ENCODE measurements at places on chromosomes 1 and 21.

DNA sequence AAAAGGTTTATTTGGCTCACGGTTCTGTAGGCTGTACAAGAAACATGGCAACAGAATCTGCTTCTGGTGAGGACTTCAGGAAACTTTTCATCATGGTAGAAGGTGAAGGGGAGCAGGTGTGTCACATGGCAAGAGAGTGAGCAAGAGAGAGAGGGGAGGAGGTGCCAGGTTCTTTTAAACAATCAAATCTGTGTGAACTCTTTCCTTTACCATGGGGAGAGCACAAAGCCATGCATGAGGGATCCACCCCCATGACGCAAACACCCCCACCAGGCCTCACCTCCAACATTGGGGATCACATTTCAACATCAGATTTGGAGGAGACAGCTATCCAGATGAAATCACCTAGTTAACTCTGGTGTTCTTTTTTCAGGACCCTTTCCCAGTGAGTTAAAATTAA lies 103.6 kb downstream of the GALNT2 start:
- no peak for DNase-seq

GRCh38 chr1:14913482-14914177 lies 239.9 kb upstream of the TMEM51 start:
- no peak for DNase-seq

DNA sequence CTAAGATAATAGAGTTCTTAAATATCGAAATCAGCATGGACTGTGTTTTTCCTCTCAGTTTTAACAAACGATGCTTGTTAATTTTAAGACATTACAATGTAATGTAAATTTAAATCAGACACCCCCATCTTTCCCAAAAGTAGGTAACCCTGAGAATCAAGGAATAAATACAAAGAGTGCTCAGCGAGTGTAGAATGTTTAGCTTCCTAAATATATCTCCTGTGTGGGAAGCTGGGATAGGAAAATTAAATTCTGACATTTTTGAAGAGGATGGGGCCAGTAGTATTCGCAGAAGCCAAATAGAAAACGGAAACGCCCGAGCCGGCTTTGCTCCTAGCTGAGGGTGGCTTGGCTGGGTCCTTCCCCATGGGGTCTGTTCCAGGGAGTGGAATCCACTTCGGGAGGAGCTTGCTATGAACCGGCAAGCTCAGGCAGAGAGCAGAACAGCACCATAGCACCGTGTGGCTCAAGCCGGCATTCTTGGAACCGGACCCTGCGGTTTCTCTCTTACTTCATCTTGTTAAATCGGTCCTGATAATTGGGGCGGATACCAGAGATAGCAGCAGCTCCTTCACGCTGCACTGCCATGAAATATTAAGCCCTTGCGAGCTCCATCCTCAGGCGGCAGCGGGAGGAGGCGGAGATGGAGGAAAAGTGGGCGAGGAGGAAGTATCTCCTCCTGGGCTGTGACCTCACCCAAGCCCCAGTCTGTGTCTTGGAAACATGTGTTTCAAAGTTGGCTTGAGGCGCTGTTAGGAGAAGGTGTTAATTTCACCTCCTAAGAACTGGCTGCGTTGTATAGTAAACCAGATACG lies 24.9 kb downstream of the MAP3K7CL start:
- DNase-seq: peak; percentile 82

DNA sequence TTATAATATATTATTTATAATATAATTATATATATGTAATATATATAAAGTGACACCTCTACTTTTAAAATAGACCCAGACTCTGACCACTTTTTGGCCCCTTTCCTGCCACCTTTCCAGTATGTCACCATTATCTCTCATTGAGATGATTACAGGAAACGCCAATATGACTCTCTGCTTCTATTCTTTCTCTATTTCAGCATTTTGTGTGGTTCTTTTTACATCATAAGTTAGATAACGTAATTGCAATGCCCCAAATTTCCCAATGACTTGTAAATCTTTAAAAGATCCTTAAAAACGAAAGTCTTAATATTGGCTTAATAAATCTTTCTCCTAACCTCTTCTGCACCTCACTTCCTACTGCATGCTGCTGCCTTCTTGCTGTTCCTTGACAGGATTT lies 8.1 kb upstream of the GBP5 start:
- DNase-seq: no peak

GRCh38 chr1:93905734-93906133 lies 3.5 kb downstream of the GCLM start:
- DNase-seq: peak; percentile 64

GRCh38 chr1:158818975-158819431 lies 12.1 kb upstream of the MNDA start:
- no peak for DNase-seq

DNA sequence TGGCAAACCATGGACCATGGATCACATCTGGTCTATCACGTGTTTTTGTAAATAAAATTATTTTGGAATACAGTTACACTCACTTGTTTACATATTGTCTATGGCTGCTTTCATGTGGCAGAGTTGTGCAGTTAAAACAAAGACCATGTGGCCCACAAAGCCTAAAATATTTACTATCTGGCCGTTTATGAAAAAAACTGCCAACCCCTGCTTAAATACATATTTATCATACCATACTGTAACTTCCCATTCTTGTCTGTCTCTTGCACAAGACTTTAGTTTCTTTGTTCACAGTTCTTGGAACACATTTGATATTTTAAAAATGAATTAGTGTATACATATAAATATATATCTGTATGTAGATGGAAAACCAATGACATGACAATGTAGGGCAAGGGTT lies 141.5 kb downstream of the PAPPA2 start:
- no peak for DNase-seq

DNA sequence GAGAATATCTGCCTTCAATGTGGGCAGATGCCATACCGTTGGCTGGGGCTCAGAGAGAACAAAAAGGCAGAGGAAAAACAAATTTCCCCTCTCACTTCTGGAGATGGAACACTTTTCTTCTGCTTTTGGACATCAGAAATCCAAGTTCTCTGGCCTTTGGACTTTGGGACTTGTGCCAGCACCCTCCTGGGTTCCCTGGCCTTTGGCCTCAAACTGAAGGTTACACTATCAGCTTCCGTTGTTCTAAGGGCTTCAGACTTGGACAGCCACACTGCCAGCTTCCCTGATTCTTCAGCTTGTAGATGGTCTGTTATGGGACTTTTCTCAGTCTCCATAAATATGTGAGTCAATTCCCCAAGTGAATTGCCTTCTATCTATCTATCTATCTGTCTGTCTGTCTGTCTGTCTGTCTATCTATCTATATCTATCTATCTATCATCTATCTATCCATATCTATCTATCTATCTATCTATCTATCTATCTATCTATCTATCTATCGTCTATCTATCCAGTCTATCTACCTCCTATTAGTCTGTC lies 778.1 kb upstream of the TMPRSS15 start:
- DNase-seq: no peak

DNA sequence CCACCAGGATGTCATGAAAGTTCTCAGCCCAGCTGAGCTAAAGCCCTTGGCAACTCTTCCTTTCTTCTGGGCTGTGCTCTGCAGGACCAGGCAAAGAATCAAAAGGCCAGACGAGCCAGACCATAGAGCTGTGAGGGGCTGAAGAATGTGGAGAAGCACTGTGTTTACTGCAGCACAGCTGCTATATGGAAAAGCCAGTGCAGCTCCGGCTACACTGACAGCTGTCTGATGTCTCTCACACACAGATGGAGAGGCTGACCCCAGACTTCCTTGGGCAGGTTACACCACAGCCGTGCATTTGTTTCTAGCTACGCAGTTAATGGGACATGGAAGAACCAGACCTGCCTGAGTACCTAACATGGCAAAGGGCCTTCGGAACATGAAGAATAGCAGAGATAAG lies 40.3 kb downstream of the CD247 start:
- DNase-seq: no peak

DNA sequence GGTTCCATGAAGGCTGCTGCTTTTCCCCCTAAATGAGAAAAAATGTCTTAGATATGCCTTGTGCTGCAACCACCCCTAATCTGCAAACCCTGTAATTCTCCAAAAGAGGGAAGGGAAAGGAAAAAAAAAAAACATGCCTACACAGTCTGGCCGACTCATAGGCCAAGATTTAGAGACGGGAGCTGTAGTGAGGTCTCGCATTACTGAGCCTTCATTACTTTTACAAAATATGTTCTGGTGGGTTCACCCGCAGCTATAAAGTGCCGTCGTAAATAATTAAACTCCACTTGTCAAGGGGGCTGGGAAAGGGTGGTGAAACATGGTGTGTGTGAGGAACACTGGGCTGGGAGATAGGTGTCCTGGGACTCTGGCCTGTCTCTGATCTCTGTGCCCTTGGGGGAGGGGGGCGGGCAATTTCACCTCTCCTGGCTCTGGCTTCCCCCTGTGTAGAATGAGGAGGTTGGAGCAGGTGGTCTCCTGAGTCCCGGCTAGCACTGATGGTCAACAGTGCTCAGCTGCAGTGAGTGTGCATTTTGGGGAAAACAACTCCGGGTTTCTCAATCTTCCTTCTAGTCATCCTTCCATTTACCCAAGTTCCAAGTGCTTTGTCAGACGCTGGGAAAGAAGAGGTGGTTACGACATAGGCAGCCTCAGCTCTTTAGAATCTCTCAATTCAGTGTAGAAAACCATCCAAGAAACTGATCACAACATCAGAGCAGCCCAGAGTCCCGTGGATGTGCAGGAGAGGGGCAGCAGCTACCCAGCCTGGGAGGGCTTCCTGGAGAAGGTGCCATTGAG lies 82.3 kb downstream of the ACTL8 start:
- DNase-seq: no peak

- DNase-seq: no peak
Measured at GRCh38 chr1:155509064-155509463, 53.5 kb downstream of the ASH1L start.

GRCh38 chr1:44820328-44821239 lies 12.3 kb downstream of the BTBD19 start:
- no peak for DNase-seq

DNA sequence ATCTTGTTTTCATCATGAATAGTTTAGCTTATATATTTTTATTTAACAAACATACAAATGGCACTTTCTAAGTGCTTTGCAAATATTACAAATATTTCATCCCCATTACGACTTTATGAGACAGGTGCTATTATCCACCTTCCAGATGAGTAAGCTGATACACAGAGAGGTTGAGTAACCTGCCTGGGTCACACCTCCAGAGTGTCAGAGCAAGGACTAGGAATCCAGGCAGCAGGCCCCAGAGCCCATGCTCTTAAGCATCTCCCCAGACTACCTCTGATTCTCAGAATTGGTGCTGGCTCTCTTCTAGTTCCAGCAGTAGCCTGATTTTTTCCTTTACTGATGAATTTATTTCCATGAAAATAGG lies 40.0 kb downstream of the EPHB2 start:
- no peak for DNase-seq

DNA sequence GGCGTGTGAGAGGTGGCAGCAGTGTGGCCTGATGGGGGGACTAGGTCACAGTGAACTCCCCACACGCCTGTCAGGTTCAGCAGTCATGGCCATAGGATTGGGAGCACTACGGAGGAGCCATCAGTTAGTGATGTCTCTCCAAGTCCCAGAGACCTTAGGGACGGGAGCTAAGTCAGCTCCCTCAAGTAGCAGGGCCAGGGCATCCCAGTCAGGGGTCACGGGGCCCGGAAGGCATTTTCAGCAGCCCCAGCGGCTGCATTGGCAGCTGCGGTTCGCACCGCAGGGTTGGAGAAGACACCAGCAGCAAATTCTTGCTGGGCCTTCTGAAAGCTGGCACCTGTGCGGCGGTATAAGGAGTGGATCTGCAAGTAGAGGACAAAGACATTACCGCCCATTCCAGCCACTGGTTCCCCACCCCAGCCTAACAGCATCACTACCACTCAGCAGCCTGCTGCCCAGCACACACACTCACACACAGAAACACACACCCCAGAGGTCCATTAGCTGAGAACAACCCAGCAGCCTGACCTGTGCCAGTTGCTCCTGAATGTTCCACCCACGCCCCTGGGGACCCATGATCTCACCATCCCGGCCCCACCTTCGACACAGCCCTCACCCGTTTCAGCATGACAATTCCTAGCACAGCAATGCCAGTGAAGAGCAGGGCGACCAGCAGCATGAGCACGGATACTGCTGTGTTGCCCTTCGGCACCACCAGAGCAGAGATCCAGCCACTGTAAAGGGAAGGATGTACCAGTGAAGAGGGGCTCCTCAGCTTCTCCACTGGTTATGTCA lies 972 bp upstream of the ENTREP3 start:
- DNase-seq: no peak

DNA sequence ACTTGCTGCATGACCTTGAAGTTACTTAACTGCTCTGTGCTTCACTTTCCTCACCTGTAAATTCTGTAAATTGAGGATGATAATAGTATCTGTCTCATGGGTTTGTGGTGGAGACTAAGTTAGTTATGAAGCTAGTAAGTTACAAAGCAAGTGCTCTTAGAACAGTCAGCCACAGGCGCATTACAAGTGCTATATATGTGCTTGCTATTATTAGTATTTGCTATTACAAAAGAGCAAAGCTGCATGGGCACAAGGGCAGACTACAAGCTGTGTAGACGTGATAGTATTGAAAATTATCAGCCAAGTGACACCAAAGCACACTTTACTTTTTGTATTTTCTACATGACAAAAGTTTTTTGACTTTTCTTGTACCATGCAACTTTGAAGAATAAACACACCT lies 150.9 kb upstream of the CTTNBP2NL start:
- DNase-seq: no peak

- no peak for DNase-seq
Measured at GRCh38 chr1:121448851-121449250, 264.1 kb downstream of the SRGAP2C start.

DNA sequence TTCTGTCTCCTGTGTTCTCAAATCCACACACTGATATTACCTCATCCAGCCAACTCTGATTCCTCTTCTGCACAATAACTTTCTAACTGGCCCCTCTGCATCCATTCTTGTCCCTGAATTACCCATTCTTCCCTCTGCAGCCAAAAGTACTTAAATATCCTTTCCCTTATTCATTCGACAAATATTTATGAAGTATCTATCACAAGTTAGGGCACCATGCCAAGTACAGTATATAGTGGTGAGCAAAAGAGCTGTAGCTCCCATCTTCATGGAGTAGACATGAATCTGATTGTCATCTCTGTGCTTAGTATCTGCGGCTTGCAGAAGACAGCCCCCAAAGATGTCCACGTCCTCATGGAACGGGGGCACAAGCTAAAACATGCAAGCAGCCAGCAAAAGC lies 316.8 kb downstream of the SETD4 start:
- peak; percentile 73 for DNase-seq

GRCh38 chr1:157163273-157164127 lies 25.3 kb upstream of the ETV3 start:
- DNase-seq: peak; percentile 61

DNA sequence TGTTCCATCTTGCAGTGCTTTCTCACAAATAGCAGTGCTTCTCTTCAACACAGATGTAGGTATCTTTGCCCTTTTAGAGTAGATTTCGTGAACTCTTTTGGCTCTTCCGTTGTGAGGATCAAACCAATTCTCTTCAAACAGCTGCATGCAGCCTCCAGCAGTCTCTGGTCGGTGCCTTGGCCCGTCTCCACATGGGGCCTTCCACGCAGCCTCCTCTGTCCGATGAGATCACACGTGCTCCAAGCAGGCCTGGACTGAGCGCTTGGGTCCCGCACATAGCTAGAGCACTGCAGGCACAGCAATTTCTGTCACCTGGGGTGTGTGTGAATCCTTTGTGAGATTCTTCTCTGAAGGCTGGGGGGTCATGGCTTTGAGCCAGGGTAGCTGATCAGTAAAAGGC lies 82.8 kb upstream of the KCNE2 start:
- no peak for DNase-seq

GRCh38 chr1:117572546-117572945 lies 33.3 kb upstream of the TENT5C start:
- DNase-seq: no peak
